ENCODE measurements at places on chromosomes 6 and 20.

GRCh38 chr6:11040134-11040533 lies 4.0 kb downstream of the ELOVL2 start:
- no peak for DNase-seq

GRCh38 chr6:19535351-19535750 lies 301.8 kb upstream of the ID4 start:
- DNase-seq: no peak

- DNase-seq: no peak
Measured at GRCh38 chr20:52996658-52997057, 24.5 kb downstream of the TSHZ2 start.

DNA sequence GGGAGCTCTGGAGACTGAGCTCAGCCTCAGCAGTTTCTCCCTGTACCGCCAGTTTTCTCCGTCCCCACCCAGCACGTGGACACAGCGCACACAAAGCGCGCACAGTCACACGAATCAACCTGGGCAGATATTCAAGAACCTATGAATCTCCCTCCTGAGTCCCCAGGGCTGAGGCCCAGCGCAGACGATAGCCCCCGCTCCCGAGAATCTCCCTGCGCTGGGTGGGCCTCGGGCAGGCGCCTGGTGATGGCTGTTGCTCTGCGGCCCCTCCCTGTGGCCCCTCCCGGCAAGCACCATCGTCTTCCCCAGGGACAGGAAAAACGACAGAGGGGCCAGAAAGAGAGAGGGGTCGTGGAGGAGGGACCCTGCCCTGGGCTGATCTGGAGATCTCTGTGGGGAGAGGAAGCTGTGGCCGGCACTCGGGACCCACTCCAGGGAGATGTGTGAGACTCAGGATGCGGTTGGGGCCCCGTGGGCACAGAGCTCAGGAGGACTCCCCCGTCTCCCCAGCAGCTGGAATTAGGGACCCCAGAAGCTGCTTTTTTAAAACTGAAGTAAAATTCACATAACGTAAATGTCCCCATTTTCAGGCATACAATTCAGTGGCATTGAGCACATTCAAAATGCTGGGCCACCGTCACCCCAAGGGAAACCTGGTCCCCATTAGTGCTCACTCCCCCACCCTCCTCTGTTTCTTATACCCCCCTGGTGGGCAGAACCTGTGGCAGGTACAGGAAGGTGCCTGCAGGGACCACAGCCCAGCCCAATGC lies 330.8 kb downstream of the TAF4 start:
- DNase-seq: no peak

DNA sequence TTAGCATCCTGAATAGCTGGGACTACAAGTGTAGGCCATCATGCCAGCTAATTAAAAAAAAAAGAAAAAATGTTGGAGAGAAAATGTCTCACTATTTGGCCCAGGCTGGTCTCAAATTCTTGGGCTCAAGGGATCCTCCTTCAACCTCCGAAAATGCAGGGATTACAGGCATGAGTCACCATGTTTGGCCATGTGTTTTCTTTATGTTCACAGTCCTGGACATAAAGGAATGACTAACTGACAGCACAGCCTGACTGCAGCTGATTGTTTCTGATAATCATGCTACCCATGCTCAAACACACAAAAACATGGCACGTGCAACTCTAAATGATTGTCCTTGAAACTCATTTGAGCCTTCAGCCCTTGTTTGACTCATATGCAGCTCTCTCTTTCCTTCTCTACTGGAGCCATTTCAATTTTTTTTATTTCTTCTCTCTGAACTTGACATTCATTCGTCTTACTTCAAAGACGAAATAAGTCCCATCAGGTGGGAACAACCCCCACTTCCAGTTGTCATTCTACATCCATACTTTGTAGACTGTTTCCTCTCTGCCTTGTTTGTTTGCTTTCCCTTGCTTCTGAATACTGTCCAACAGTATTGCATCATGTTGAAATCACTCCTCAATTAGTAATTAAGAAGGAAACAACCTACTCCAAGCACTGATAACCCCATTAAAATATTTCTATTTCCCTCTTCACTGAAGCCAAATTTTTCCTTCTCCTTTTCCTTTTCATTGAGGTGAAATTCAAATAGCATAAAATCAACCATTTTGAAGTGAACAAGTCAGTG lies 413.0 kb downstream of the BMP2 start:
- peak; percentile 68 for DNase-seq

DNA sequence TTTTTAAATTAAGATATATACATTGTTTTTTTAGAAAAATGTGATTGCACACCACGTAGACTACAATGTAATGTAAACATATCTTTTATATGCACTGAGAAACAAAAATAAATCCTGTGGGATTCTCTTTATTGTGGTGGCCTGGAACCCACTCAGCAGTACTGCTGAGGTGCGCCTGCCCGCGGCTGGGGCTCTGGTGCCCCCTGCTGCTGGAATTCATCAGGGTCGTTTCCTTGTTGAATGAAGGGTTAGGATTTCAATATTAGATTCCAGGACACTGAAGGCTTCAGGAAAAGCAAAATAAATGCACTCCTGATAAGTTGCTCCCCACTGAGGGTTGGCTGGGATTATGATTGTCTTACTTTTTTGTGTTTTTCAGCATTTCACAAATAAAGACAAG lies 175.8 kb upstream of the GGTLC1 start:
- no peak for DNase-seq

- DNase-seq: no peak
Measured at GRCh38 chr20:52847731-52848359, 124.3 kb upstream of the TSHZ2 start.

- DNase-seq: no peak
Measured at GRCh38 chr6:154937306-154938220, 57.6 kb upstream of the TIAM2 start.

GRCh38 chr6:140032189-140032588 lies 657.7 kb upstream of the CITED2 start:
- no peak for DNase-seq

DNA sequence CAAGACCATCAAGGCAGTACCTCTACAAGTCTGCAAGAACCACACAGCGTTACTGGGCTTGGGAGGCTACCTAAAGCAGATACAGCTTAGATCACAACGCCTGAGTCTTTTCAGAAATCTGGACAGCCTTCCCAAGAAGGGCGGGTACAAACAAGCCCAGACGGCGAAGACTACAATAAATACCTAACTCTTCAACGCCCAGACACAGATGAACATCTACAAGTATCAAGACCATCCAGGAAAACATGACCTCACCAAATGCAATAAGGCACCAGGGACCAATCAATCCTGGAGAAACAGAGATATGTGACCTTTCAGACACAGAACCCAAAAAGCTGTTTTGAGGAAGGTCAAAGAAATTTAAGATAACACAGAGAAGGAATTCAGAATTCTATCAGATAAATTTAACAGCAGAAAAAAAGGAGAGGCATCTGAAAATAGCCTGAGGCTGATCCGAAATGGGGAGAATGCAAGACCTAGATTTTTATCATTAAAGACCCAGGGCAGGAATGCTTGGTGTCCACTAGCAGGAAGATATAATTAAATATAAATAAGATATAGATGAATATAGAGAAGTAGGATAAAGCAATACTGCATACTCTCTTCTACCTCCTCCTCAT lies 131.7 kb upstream of the COL21A1 start:
- no peak for DNase-seq

- no peak for DNase-seq
Measured at GRCh38 chr20:24353135-24353690, 116.2 kb upstream of the SYNDIG1 start.

DNA sequence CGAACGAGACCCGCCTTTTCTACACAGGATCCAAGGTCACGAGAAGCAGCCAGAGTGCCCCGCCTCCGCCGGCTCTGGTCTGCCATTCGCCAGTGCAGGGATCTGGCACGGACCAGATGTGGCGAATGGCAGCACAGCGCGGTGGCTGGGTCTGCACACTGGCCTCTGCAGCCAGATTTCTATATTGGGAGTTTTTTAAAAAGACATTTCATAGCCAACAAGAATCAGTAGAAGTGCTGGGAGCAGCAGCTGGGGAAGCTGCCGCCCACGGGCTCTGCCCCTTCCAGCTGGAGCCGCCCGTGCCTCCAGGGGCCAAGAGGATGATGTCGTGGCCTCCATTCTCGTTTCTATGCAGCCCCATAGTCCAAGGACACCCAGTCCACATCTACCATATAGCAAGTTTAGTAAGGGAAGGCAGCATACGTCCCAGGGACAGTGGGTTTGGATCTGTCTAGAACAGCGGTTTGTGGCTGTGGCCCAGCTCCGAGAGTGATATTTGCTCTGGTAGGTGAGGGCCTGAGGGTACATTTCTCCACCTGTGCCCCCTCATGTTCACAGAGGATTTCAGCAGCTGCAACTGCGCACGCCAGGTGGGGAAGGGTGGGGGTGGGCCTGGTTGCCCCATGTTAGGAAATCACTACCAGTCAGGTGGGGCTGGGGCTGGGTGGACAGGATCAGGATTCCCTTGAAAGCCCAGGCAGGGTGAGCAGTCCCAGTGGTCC lies 333.7 kb downstream of the ZFAND3 start:
- DNase-seq: no peak

DNA sequence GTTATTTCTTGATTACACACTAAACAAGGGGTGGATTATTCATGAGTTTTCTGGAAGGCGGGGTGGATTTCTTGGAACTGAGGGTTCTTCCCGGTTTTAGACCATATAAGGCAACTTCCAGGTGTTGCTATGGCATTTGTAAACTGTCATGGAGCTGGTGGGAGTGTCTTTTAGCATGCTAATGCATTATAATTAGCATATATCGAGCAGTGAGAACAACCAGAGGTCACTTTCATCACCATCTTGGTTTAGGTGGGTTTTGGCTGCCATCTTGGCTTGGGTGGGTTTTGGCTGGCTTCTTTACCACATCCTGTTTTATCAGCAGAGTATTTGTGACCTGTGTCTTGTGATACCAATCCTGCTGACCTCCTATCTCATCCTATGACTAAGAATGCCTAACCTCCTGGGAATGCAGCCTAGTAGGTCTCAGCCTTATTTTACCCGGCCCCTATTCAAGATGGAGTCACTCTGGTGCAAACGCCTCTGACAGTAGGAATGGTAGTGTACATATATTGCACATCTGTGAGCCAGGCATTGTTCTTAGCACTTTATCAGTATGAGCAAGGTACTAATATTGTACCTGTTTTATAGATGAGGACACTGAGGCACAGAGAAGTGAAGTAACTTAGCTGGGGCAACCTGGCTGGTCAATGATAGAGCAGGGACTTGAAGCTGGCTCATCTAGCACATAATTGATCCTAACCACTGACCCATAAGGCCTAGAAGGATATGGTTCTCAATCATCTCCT lies 203.7 kb downstream of the NFATC2 start:
- peak; percentile 55 for DNase-seq

- no peak for DNase-seq
Measured at GRCh38 chr6:127053032-127053874, 65.2 kb upstream of the RSPO3 start.

DNA sequence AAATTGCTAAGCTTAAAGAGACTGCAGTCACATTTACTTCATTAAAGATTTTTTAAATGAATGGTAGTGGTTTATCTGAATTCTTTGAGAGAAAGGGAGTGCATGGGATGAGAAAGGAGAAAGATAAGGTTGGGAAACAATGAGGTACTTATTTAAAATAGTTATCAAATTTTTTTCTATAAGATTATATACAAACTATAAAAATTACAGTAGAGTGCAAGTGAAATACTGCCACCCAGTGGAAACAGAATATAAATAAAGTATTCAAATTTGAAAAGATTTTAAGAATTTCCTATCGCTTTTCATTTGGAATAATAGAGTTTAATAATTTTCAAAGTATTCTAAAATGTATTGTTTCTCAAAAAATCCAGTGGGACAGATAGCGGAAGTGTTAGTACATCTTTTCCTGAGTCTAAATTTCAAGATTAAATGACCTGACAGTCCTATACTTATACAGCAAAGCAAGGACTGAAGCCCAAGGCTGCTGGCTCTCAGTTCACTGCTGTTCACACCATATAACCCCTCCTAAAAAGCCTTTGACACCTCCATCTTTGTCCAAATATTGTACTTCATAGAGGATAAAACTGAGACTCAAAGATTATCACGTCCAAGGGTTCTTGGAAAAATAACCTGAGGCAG lies 31.1 kb downstream of the EPM2A start:
- DNase-seq: peak; percentile 8

GRCh38 chr6:6984585-6985366 lies 123.0 kb upstream of the RREB1 start:
- no peak for DNase-seq

GRCh38 chr20:58102261-58102660 lies 126.2 kb downstream of the ANKRD60 start:
- DNase-seq: peak; percentile 80

GRCh38 chr20:34311118-34312023 lies 8.2 kb upstream of the AHCY start:
- no peak for DNase-seq

GRCh38 chr20:14604143-14604542 lies 266.7 kb upstream of the FLRT3 start:
- DNase-seq: no peak

DNA sequence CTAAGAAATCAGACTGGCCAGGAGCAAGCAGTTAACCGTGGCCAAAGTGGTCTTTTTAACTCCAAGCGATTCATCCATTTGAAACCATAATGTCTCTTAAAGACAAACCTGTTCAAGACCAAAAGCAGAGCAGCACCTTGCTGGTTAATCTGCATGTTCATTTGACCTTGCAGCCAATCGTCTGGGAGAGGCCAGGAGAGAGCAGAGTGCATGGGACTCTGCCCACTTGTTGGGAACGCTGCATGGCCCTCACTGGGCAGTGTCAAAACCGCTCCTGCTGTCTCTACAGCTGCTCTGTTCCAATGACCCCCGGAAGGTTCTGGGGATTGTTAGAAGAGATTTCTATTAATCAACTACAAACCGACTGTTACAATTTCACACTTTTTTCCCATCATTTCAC lies 79.6 kb downstream of the OLIG3 start:
- DNase-seq: no peak

DNA sequence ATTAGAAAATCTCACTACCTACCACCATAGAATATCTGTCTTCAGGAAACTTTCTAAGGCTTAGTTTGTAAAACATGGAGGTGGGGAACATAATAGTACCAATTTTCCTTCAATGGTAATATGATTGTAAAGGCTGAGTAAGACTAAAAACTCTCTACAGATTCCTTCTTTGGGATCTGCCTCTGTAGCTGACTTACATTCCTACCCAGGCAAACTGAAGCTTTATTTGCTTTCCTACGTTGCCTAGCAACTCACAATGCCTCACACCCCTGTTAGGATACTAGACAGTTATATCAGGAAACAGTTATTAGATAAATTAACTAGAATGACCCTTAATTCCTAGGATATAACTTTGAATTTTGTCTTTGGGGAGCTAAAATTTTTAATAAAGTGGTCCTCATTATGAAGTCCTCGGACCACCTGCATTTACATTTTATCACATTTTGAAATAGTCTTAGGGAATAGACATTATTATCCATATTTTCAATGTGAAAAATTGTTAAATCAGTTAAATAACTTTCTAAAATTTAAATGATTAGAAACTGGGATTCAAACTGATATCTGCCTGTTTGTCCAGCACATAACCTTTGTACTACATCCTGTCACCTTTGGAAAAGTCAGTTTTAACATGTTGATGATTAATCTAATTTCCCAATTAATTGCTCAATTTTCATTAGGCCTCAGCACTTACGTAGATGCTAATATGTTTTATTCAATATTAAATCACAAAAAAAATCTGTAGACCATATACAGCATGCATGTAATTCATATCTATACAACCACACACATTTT lies 591.4 kb downstream of the RNF144B start:
- DNase-seq: peak; percentile 18

- DNase-seq: no peak
Measured at GRCh38 chr20:61424628-61425420, 172.8 kb downstream of the CDH4 start.

All from RWPE1 (cell line).